NCI-H146 (cell line): ENCODE measurements at places on chromosomes 7 and 10.

GRCh38 chr7:20858951-20859350 is 72.3 kb upstream of the SP8 start:
- no peak for DNase-seq

GRCh38 chr10:74373059-74373458 is 222.0 kb downstream of the ADK start:
- no peak for DNase-seq

DNA sequence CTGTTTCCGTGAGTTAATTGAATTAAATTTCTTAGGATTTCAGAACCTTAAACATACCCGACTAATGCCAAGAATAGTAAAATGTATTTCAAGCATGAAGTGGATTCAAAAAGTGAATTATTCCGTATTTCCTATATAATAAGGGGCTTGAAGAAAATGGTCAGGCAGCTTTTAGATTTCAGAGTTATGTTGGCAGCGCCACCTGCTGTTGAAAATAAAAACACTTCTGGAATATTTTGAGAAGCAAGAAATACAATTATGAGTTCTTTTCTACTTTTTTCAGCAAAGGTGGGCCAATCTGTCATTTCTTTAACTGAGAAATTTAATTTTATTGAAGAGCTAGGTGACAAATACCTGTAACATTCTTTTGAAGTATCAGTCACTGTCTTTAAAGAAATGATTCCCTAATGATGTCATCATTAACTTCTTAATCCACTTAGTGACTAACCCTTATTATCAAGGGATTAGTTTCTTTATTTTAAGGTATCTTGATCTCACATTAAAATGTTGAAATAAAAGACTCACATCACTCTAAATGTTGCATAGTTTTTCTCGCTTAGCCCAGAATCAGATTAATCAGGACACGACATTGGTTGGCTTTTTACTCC is 36.6 kb upstream of the AGR3 start:
- DNase-seq, result peak; percentile 42

GRCh38 chr10:63466144-63466935 is 563 bp upstream of the JMJD1C start:
- DNase-seq, result peak; percentile 70

- no peak for DNase-seq
Observed at GRCh38 chr7:81414411-81414810, 355.4 kb downstream of the HGF start.

- peak; percentile 6 for DNase-seq
Observed at GRCh38 chr10:90856964-90857634, 740 bp downstream of the HTR7 start.

GRCh38 chr10:96407560-96408069 is 48.8 kb upstream of the OPALIN start:
- DNase-seq, result no peak

DNA sequence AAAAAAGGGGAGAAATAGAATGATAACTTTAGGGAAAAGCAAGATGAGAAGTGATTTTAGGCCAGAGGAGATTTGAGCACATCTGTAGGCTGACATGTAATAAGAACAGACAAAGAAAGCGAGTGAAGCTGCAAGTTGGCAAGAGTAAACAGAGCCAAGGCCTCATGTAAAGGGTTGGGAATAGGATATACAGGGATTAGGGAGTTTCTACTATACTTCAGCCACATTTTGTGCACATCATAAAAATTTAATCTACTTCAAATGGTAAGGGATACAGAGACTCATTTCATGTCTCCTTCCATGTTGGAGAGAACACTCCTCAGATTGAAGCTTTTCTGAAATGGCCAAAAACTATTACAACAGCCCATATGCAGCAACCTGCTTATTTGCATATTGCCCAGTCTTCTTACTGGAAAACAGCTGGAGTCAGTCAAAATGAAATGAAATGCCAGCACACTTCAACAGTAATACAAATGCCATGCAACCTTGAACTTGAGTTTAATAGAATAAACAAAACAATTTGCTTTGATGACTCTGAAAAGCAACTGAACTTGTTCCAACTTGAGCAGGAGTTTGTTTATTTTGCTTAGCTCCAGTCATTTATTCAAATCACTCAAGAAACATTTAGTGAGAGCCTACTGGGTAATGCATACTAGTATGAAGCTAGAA is 49.9 kb downstream of the NRCAM start:
- DNase-seq, result no peak

DNA sequence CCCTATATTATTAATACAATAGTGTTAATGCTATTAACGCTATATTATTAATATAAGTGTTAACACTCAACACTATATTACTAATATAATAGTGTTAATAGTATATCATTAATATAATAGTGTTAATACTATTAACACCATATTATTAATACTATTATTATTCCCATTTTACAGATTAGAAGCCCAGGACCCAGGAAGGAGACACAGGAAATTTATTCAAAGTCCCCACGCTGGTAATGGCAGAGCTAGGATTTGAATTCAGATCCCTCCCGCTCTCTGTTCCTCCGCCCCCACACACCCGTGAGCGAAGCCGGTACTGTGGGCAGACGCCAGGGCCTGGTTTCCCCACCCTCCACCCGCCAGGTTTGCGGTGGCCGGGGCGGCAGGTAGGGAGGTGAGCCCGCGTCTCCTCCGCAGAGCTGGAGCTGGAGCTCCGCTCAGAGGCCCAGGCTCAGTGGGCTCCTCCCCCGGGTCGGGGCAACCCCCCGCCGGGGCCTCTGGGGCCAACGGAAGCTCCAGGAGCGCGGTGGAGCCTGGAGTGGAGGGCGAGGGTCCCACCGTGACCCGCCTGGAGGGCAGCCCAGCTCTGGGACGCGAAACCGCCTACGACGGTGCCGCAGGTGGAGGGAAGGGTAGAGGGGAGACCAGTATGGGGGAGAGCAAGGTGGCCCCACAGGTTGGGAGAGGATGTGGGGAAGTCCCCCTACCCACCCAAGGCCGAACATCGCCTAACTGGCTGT is at the start of gene TMEM225B:
Gene TMEM225B, plus strand, starts transcription at position 506 of the 740 bp plus-strand sequence. CDS start 6,122 bp downstream, outside the sequence.
- DNase-seq, result no peak

DNA sequence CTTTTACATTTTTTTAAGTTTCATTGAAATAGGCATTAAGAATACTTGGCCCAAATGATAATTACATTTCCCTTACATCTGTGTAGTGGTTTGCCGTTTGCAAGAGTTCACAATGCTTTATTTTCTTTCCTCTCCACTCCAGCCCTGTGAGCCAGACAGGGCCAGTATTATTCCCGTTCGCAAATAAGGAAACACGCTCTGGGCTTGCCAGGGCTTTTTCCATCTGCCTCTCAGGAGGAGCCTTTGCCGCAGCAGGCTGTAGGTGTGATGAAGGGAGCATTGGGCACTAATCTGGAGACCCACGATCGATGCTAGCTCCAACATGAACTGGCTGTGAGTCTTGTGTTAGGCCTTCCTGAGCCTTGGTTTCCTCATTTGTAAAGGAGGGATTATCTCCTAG is 154.4 kb downstream of the GALNT17 start:
- no peak for DNase-seq

GRCh38 chr10:123475466-123475865 is 190.7 kb upstream of the GPR26 start:
- no peak for DNase-seq

DNA sequence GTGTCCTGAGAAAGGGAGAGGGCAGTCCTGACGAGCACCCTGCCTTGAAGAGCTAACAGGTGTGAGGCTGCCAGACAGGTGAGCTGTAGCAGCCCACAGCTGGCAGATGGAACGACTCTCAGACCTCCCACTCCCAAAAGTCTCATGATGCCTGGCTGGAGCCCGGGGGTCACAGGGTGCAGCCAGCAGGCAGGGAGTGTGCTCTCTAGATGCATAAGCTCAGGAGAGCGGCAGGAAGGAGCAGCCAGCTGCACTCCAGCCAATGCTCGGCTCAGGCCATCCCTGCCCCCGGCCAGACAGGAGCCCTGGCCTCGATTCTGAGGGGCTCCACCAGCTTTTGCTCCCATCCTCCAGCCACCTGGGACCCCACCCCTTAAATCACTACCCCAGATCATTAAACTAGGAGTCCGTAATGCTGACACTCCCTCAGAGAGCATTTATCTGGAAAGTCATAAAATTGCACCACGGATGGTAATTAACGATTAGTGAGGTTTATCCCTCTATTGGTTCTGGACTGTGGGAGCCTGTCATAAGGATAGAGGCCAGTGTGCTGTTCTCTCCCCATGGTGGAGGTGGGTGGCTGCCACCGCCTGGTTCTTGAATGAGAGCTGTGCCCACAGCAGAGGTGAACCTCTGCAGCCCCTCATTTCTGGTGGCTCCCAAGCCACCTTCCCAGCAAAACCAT is 63.5 kb upstream of the ZMIZ1 start:
- peak; percentile 43 for DNase-seq

DNA sequence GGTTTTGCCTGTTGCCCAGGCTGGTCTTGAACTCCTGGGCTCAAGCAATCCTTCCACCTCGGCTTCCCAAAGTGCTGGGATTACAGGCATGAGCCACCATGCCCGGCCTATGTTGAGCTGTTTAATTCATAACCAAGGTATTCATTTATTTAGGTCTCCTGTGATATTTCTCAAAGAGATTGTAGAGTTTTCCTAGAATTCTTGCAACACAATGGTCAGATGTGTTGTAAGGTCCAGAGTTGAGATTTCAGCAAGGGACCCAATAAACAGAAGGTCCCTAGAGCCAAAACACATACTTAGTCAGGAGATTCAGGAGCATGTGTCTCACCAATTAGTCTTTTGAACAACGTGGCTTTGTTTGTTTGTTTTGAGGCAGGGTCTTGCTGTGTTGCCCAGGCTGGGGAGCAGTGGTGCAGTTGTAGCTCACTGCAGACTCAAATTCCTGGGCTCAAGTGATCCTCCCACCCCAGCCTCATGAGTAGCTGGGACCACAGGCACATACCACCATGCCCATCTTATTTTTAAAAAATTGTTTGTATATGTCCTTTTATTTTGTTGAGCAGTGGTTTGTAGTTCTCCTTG is 321.3 kb upstream of the GALNT17 start:
- no peak for DNase-seq

DNA sequence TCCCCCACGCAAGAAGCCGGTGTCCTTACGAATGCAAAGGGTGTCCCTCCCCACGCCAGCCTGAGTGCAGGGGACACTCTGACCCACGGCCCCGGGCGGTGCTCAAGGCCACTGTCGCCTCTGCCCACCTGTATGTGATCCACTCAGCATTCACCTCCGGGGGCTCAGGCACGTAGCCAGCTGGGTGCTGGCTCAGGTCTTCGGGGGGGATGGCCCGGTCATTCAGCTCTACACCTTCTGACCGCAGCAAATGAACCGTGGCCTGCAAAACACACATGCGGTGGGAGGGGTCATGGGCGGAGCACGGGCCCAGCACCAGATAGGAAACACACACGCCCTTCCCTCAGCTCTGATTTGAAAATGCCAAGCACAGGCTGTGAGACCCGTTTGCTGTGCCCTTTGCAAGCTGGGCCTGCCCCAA is 25.9 kb downstream of the CFAP46 start:
- DNase-seq, result no peak

DNA sequence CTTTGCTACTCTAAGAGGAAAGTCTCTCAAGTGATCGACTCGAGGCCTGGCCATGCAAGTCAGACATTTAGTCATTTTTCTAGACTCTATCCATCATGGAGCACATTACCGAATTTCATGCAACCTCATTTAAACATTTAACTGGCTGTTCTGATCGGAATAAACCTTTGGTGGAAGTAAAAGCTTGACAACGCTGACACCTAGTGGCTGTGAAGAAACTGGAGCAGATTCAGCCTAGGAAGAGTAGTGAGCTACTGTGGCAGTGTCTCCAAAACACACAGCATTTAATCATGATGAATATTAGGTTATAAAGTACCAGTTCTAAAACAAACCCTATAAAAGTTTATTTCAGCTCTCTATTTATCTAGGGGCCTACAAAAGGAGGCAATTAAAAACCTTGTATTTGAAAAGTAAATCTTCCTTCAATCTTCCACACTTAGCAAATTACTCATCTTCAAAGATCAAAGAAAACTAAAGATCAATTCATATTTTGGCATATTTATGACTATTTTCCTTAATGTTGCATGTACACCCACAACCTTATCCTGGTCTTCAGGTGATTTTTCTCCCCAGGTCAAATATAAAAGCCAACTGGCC is 175.0 kb downstream of the CTNNA3 start:
- peak; percentile 36 for DNase-seq

DNA sequence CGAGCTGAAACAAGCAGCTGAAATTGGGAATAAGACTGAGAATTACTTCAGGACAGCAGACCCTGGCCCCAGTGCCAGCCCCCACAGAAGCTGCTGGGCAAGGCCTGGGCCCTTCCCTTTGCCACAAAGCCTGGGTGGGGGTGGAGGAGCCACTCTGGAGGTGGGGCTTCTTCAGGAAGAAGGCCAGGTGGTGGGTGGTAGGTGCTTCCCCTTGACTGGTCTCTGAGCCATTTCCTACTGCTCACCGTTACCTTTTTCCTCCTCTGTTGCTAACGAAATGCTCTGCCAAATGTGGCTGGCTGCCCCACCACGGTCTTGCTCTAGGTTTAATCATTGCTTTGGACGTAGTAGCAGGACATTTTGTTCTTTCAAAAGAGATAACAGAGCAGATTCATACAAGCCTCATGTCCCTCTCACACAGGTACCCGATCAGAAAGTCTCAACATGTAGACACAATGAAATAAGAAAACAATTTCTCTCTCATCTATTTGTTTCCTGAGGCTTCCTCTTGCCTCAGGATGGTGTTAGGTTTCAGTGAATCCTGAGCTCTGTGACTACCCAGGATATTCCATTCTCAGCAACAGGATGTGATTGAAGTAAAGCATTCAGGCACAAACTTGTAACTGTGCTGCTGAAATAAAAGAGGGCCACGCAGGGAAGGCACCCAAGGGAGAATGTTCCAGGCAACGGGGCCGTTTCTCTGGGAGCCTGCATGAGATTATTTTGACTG is 66.5 kb downstream of the WDR11 start:
- DNase-seq, result no peak

DNA sequence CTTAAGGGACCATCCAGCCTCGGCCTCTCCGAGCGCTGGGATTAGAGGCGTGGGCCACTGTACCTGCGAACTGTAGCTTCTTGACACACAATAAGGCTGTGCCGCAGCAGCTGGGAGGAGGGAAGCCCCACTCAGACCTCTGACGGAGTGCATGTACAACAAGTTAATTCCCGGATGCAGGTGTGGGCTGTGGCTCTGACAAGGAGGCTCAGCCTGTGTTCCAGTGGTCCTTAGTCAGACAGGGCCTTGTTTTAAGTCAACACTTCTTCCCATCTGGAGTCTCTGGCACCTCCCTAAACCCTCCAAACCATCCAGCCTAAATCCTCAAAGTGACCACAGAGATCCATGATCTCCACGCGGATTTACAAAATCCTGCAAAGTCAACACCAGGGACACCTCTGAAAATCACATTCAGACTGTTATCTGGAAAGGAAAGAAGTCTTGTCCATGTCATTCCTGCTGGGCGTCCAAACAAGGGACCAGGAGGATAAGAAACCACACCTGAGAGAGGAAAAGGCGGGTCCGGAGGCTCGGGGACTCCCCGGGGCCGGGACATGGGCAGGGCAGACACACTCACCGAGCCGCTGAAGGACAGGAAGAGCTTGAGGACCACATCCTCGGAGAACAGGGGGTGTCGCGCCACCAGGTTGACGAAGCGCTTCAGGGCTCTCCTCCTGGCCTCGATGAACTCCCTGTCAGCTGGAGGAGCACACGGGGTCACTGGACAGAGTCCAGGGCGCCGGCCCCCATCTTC is 29.4 kb downstream of the NUDT1 start:
- DNase-seq, result no peak

GRCh38 chr7:50674299-50674698 is 108.4 kb downstream of the GRB10 start:
- DNase-seq, result no peak

- DNase-seq, result no peak
Observed at GRCh38 chr10:101273741-101274140, 44.5 kb upstream of the LBX1 start.
